ENCODE measurements at places on chromosomes 4 and X. TPM values are rescaled to one million over a fixed set of nuclear protein-coding genes. Genes with fewer than 3 reads are reported as not detected.

- no peaks in the 10 kb centered on the region for H3K4me1 ChIP-seq
- no peak for DNase-seq
- H3K27ac ChIP-seq: no peak overlapping the region
- H3K27me3 ChIP-seq: no peaks in the 10 kb centered on the region
These were observed 52.7 kb downstream of the ASMT start for GRCh38 chrX:1667566-1667965.

GRCh38 chr4:173543266-173543665 is 13.2 kb upstream of the HAND2 start:
- H3K27me3 ChIP-seq: peaks cover 45% of the 10 kb centered on the region
- no peaks in the 10 kb centered on the region for H3K36me3 ChIP-seq
- H3K4me3 ChIP-seq: no peak overlapping the region
- H3K4me1 ChIP-seq: peaks cover 5% of the 10 kb centered on the region
- no peak for DNase-seq

- peaks cover 38% of the 10 kb centered on the region for H3K27me3 ChIP-seq
- no peak for DNase-seq
- no peak overlapping the region for H3K27ac ChIP-seq
- no peak overlapping the region for H3K4me3 ChIP-seq
- H3K36me3 ChIP-seq: no peaks in the 10 kb centered on the region
- no peaks in the 10 kb centered on the region for H3K4me1 ChIP-seq
These were observed 597.1 kb downstream of the MID1IP1 start for GRCh38 chrX:39398215-39398962.

The REPS2 gene
- 0.59 TPM for total RNA-seq

The TCEAL2 gene
- total RNA-seq: not detected

The FRMPD3 gene
- under 0.01 TPM for total RNA-seq
